Activated naive CD4-positive, alpha-beta T cell treated with anti-CD3 and anti-CD28 coated beads, Interleukin-2, amount 50 U/mL, for 16 hours (primary cell): ENCODE measurements at places on chromosomes 5 and 9.

GRCh38 chr5:41721516-41721915 is 148.7 kb downstream of the OXCT1 start:
- no peak for DNase-seq

GRCh38 chr5:138264183-138264582 is 10.2 kb downstream of the GFRA3 start:
- no peak for DNase-seq

DNA sequence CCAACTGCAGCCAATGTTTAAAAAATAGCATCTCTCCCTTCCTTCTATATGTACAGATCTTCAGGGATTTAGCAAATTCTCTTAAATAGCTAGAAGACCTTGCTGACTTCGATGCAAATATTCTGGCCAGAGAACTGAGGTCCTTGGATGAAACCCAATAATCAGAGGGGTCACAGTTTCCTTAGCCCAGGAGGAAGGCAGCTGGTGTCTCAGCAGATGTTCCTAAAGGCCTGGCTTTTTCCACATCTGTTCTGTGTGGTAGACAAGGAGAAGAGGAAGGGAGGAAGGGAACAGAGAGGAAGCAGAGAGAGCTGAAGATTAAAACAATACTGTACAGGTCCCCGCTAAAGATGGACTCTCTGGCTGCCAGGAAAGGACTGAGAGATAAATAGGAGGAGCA is 33.1 kb downstream of the BOD1 start:
- DNase-seq, result no peak

GRCh38 chr9:35102465-35102768 is 514 bp downstream of the STOML2 start:
- DNase-seq, result no peak

- no peak for DNase-seq
Observed at GRCh38 chr9:4090491-4090890, 209.4 kb downstream of the GLIS3 start.

DNA sequence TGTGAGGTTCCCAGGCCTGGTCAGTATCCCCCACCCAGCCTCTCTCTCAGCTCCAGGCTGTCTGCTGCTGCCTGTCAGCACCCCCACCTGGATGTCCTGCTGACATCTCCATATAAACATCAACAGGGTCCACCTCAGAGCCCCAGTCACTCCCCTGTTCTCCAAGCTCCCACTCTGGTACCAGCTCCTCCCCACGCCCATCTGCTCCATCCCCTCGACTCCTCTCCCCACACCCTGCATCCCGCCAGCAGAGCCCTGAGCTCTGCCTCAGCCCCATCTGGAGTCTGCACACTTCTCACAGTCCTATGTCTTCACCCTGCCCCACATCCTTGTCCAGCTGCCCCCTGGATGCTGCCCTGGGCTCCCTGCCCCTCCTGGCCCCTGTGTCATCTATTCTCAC is 67.7 kb upstream of the LRRTM2 start:
- DNase-seq, result no peak

DNA sequence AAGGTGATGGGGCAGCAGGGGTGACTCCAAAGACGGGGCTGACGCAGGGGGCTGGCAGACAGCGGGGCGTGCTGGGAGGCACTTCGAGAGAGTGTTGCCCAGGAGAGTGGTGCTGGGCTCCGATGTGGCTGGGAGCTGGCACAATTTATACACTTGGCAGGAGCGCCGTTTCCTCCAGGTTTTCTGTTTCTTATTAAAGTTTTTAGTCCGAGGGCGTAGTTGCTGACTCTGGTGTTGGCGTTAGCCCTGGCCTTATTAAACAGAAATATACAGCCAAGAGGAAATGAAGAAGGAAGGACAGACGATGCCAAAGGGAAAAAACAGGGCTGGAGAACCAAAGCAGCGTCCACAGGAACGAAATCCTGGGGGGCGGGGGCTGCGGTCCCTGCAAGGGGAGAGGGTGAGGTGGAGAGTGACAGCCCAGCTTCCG is 139.6 kb upstream of the PHYKPL start:
- DNase-seq, result no peak
